ENCODE measurements at places on chromosomes 7 and 10.

DNA sequence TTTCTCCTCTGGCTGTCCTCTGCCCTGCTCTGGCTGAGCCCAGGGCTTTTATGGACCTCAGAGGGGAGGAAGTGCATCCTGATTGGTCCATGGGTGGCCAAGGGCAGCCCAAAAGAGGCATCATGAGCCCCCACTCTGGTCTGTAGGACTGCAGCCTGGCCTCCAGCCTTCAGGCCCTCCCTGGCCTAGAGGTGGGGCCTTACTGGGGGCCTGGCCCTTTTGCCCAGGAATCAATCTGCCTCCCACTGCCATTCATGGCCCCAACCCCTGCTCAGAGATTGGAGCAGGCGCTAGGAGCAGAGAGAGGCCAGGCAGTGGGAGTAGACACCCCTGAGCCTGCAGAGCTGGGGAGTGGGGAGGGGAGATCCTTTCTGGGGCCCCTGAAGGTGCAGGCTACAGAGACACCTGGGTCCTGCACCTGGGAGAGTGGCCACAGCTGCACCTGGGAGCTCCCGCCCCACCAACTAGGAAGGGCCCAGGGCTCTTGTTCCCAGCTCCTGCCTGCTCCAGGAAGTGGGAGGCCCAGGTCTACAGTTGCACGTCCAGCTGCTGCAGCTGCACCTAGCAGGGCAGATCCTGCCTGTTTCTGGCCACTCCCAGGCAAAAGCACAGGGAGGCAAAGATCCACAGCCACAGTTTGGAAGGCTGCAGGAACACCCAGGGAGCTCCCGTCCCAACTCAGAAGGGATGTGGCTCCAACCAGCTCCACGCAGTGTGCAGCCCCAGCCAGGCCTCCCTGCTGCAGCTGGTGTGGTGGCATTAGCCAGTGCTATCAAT lies 6.4 kb upstream of the DYNC2I1 start:
- no peak for DNase-seq

- no peak for DNase-seq
These were observed 53.5 kb upstream of the UNC5B start for GRCh38 chr10:71158902-71159301.

DNA sequence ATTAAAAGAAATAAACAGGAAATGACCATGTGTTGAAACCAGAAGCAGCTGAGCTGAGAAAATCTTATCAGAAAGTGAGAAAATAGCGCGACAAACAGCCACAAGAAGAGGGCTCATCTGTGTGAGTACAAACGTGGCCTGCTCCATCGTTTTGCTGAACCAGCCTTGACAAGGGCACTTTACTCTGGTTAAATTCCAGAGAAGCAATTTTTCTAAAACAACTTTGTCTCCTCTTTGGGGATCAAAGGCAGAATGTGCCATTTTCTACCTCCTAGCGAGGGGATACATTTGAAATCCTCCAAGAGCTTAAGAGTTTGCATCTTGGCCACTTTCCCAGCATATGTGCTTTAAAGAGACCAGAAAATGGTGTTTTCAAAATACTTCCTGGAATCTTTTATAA lies 51.3 kb upstream of the VIPR2 start:
- DNase-seq, result no peak

DNA sequence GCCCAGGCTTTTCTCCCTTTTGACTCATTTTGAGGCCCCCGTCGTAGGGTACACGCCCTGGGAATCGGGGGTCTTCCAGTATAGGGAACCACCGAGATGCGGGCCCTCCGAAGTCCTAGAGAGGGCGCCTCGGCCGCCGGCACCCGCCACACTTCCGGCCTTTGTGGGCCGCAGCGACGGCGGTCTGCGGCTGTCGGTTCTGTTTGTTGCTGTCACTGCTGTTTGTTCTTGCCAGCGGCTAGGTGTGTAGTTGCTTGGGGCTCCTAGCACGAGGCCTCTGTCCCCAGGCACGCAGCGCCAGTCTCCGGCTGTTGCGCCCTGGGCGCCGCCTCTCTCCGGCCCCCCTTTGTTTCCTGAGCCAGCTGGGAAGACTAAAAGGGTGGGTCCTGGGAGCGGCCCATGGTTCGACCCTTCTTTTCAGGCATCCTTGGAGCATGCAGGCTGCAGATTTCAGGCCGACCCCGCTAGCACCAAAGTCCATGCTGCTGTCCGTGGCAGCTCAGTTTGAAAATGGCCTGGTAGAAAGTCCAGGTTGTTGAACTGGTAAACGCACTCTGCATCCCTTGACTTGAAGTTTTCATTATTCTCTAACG lies 17.8 kb upstream of the ZKSCAN1 start:
- peak; percentile 46 for DNase-seq

GRCh38 chr10:79123547-79123963 lies 54.8 kb downstream of the ZMIZ1 start:
- DNase-seq, result no peak

DNA sequence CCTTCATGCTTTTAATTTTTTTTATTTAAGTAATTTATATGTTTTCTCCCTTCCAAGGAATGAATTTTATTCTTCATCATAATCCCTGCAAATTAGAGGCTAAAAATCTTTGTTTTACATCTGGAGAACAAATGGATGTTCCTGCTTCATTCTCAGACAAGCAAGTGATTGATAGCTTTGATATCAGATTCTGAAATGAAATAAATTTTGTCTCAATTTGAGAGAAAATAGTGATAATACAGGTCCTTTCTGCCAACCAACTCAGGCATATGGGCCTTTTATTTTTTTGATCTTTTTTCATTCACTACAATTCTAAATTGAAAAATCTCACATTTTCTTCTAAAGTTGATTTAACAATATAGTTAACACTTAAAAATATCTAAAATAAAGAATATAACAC lies 427.1 kb downstream of the EXOC4 start:
- DNase-seq, result no peak

- DNase-seq, result no peak
These were observed 218.3 kb downstream of the SEMA3A start for GRCh38 chr7:83976302-83976701.

DNA sequence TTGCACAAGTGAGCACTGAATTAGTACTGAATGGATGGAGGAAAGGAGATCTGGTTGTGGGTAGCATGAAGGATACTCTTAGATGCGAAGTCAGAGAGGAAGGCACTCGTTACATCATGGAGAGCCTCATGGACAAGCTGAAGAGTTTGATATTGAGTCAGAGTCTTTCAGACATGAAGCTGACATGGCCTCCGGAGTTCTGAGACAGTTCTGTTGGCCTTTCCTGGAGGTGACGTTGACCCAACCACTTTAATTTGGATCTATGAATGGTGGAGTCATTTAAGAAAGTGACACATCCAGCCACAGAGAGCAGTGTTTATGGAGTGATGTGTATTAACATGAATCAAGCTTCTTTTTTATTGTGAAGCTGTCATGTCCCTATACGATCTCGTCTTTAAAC lies 286.3 kb upstream of the CDC14C start:
- DNase-seq, result no peak

DNA sequence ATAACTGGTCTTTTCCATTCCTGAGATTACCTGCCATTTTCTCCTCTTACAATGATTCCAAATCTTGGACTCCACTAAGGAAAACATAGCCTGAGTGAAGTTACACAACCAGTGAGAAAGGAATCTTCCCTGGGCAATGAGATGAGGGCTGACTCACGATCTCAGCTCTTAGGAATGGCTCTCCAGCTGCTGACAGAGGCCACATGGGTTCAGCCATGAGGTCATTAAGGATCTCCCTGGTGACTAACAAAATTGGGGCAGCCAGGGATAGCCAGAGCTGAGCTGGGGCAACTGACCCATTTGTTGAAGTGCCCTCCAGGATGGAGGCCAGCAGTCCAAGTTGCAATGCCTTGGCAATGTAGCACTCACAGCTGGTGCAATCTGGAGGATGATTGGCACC lies 78.7 kb upstream of the MKLN1 start:
- DNase-seq, result no peak

GRCh38 chr10:92891885-92892690 lies 43.8 kb downstream of the EXOC6 start:
- no peak for DNase-seq

DNA sequence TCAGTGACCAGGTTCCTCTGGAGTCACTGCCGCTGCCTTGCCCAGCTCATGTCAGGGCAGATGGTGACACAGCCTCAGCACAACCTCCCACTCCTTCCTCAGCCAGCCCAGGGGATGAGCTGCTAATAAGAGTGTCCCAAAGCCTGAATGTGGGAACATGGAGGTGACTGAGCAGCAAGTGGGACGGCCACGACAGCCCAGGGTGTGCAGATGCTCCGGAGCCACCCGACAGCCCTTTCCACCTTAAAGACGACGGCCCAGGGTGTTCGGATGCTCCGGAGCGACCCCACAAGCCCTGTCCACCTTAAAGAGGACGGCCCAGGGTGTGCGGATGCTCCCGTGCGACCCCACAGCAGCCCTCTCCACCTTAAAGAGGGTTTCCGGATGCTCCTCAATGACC lies 89.2 kb downstream of the DIP2C start:
- DNase-seq, result no peak

- DNase-seq, result no peak
These were observed 174.0 kb downstream of the CELF2 start for GRCh38 chr10:11191678-11192077.

DNA sequence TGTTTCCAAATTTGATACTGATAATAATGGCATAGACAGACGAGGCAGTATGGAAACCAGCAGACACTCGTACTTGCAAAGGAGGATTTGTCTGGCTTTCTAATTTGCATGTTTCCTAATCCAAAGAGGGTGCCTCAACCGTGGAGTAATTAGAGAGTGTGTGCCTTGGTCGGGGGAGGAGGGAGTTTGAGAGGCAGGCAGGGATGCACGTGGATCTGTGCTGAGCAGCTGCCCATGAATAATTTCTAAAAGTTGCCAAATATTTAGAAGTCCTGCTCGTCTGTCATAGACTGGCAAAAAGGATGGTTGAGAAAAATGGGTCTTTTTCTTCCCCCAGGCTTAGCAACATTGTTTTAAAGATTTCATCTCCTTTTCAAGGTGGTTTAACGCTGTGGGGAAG lies 69.4 kb downstream of the PTPRE start:
- DNase-seq, result no peak

GRCh38 chr7:95865716-95866371 lies 93.5 kb downstream of the DYNC1I1 start:
- no peak for DNase-seq

DNA sequence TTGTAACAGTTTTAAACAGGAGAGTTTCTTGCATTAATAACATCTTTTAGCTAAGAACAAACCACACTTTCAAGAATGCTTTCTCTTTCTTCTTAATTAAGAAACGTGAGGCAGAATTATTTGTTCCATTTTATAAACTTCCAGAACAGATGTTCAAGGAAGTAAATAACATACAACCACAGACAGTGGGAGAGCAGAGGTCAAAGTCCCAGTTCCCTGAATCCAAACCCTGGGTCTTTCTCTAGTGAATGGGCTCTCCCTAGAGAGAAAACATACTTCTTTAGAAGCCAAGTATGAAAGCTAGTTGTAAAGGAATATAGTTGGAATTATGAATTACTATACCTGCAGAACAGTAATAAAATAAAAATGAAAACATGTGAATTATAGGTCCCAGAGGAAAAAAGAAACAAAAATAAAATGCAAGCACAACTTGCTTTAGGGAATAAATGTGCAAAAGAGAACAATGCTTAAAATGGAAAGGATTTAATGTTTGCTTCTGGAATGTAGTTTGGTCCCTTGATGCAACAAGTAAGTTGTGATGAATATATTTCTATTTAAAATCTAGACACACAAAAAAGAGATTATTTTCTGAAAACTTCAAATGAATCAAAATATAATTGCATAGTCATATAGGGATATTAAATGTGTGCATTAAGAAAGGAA lies 6.0 kb downstream of the OR6B1 start:
- DNase-seq, result no peak

- no peak for DNase-seq
These were observed 37.7 kb upstream of the MAP3K8 start for GRCh38 chr10:30396293-30396692.

GRCh38 chr10:12938271-12938670 lies 63.2 kb downstream of the CCDC3 start:
- DNase-seq, result no peak

GRCh38 chr10:3886191-3886590 lies 101.2 kb upstream of the KLF6 start:
- no peak for DNase-seq

DNA sequence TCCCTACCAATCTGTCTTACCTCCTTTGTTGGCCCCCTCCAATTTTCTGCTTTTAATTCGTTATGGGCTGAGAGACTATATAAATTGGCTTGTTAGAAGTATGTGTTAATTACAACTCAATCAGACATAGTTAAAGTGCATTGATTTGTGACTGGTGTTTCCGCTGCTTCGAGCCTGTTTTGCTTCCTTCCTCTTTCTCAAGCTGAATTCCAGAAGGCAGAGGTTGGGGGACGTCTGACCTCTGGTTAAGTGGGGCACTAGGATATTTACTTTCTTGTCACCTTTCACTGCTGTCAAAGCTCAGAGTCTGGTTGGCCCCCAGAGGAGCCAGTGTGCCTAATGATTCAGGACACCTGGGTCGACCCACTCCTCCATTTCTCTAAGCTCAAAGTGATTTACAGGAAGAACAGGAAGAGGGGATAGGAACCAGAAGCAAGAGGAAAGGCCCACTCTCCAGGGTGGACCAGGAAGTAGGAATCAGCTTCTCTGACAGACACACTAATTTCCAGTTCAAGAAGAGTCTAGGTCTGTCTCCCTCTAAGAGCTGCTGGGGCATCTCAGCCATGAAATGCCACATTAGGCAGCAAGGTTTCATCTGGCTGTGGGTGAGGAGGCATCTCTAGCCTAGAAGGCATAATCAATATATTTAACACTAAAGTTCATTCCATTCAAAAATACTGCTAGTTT lies 397.2 kb upstream of the NPVF start:
- no peak for DNase-seq

- no peak for DNase-seq
These were observed 36.1 kb upstream of the CCNY start for GRCh38 chr10:35300063-35300699.

GRCh38 chr10:49282306-49282705 lies 16.7 kb upstream of the C10orf71 start:
- no peak for DNase-seq

DNA sequence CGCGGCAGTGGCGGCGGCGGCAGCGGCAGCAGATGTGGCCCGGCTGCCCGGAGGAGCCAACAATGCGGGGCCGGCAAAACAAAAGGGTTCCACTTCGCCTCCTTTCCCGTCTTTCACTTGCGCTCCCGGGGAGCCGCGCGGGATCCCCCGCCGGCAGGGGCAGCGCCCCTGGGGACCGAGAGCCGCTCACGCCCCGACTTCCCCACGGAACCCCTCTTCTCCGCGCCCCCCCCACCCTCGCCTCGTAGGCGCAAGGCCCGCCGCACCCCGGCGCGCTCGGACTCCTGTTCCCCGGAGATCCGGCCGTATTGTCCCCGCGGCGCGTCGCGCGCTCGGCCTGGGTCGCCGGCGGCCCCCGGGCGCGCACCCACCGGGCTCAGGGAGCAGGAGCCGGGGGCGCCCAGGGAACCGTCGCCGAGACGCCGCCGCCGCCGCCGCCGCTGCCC lies 854 bp downstream of the CTBP2 start:
- no peak for DNase-seq

GRCh38 chr10:131168238-131168875 lies 143.2 kb downstream of the TCERG1L start:
- no peak for DNase-seq

GRCh38 chr7:81484261-81484660 lies 285.6 kb downstream of the HGF start:
- DNase-seq, result no peak

- no peak for DNase-seq
These were observed 26.0 kb downstream of the HIP1 start for GRCh38 chr7:75712517-75713361.

Measured in stimulated activated CD8-positive, alpha-beta memory T cell treated with anti-CD3 and anti-CD28 coated beads, Interleukin-15, amount 100 ng/mL, for 48 hours (primary cell).